ENCODE measurements at places on chromosomes 5 and 9.

DNA sequence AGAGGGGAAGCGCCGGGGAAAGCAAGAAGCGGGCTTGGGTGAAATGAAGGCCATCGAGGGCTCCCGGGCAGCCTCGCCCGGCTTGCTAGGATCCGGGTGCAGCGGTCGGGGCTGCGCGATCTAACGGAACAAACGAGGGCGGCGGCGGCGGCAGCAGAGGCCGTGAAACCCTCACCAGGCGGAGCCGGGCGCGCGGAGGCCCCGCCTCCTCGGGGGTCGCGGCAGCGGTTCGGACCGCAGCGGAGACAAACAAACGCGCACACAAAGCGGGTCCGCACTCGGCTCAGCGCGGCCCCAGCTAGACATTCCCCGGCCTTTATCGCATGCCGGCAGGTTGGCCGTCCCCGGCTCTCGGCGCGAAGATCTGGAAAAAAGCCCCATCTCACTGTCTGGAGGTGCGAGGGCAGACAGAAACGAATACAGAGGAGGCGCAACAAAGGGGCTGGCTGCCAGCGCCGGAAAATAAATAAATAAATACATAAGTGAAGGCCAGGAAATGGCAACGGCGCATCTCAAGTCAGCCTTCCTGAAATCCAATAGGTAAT lies 10.5 kb upstream of the TRIM36 start:
- DNase-seq = no peak

DNA sequence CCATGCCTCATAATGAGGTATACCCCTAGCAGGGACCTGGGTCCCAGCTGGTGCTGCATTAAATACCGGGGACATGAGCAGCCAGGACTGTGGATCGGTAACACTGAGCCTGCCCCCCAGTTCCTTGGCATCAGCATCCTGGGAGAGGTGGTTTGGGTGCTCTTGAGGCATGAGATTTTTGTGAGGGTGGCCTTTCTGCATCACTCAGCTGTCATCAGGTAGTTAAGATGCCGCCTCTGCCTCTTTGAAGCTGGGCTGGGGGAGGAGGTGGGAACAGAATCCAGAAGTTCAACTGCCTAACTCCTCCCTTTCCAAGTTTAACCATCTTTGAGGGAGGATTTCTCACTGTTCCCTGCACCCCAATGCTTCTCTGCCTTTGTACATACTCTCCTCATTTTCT lies 112.7 kb downstream of the PDZD2 start:
- no peak for DNase-seq

GRCh38 chr5:172216345-172216744 lies 22.4 kb downstream of the EFCAB9 start:
- DNase-seq = no peak

GRCh38 chr5:14114615-14115251 lies 28.4 kb upstream of the TRIO start:
- no peak for DNase-seq

GRCh38 chr5:88825584-88826315 lies 57.2 kb downstream of the MEF2C start:
- no peak for DNase-seq

- no peak for DNase-seq
These were observed 222.8 kb upstream of the KIF2A start for GRCh38 chr5:62083247-62083646.

DNA sequence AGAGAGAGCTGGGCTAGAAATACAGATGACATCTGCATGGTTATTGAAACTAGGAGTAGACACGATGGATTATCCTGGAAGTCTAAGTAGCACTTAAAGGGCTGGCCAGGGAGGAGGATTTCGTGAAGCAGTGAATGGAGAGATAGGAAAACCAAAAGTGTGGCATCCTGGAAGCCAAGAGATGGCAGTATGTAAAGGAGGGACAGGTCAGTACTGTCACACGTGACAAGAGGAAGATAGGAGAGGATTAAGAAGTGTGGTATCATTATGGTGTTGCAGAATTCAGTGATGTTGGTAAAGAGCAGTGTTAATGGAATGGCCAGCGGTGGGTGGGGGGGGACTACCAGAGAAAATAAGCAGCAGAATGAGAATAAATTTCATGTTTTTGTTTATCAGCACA lies 11.7 kb downstream of the RAD23B start:
- no peak for DNase-seq

DNA sequence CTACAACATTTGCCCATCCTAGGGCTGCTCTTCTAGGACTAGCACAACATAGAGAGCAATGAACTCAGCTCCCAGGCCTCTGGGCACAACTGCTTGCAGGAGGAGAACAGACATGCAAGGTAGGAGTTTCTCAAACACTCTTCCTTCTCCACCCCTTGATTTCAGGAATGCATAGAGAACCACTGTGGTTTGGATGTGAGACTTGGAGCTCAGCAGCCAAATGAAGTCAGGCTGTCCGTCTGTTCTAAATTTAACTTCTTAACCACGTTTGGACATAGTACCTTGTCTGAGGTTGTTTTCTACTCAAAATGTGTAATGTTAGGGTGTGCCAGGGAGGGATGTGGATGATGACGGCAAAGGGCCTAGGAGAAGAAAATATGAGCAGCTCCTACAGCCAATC lies 515.1 kb upstream of the TNC start:
- DNase-seq = no peak

DNA sequence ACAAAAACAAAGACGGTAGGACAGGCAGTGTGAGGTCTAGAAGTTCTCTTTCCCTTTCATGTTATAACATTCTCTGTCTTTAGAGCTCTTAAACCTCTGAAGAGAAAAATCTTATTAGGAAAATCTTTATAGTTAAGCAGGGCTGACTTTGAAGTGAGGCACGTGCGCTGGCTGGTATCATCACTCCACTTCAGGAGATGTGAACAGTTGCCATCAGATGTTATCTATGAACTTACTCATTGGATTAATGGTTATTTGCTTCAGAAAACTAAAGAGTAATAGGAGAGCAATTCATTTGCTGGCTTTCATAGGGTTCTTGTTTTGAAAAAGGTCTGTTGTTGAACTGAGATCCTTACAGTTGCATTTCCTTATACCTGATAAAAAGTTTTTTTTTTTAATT lies 25.7 kb downstream of the LRRTM2 start:
- DNase-seq = no peak

- no peak for DNase-seq
These were observed 3.0 kb downstream of the MLANA start for GRCh38 chr9:5893591-5894236.

- DNase-seq = no peak
These were observed 210.2 kb downstream of the TSSK1B start for GRCh38 chr5:113224605-113225065.

DNA sequence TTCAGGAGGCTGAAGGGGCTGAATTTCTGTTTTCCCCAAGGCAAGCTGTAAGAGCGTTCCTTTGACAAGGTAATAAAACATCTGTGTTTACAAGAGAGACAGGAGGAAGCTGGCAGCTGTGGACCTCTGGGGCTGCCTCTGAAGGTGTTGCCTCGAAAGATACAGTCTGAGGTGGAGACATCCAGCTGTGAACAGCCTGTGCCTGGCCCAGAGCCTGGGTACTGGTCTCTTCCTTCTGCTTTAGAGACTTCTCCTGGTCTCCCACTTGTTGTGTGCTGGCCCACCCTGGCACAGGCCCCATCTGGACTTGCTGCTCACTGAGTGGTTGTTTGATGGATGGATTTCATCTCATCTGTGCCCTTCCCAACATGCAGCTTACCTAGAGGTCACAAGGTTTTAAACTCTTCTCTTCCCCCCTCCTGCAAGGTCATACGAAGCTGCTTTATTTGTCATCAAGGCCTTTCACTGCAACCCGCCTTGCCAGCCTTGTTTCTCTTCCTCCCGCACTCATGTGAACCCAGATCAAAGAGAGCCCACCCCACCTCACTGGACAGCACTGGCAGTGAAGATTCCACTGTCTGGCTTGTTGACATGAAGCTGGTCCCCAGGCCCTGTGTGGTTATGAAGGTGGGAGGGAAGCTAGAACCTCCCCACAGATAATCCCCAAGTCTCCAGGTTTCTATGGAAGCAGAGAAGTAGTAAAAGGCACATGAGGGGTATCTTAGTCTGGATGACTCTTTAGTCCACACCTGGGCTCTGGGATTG lies 35.0 kb upstream of the ALDH1B1 start:
- no peak for DNase-seq

- no peak for DNase-seq
These were observed 72.2 kb downstream of the ANKRD55 start for GRCh38 chr5:56160723-56161438.

DNA sequence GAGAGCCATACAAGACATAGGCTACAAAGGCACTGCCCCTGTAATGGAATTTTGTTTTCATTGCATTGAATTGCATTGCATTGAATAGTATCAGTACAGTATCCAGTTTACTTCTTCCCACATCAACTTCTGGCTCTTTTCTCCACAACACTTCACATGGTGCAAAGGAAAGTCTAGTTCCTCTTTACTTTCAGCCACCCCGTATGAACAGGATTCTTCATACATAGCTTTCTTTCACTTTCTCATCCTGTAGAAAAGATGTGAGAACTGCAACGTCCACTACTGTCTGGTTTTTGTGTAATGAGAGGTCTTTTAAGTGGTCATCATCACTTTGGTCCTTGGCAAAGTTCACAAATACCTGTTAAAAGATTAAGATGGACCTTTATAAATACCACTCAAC lies 20.2 kb downstream of the NIPSNAP3B start:
- no peak for DNase-seq

DNA sequence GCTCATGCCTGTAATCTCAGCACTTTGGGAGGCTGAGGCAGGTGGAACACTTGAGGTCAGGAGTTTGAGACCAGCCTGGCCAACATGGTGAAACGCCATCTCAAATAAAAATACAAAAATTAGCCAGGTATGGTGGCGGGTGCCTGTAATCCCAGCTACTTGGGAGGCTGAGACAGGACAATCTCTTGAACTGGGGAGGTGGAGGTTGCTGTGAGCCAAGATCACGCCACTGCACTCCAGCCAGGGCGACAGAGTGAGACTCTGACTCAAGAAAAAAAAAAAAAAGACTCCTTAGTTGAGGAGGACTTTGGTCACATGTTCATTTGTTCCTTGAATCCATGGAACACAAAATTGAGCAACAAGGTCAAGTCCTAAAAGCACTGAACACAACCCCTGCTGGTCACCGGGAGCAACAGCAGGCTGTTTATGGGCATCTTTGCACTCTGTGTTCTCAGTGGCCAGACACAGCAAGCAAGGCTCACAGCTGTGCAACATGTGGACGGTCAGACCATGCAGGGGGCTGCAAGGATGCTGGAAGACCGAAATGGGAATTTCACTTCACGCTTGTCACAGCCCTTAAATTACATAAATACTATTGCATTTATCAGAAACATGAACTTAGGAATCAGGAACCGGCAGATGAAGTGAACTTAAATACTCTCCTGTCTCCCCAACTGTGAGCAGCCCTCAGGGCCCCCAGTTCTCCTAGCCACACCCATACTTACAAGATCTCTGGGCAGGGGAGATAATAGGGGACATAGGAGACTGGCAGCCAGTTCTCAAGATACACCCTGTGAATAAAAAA lies 2.8 kb downstream of the GBGT1 start:
- peak; percentile 55 for DNase-seq

- no peak for DNase-seq
These were observed 8.6 kb downstream of the NSD1 start for GRCh38 chr5:177142098-177142611.

DNA sequence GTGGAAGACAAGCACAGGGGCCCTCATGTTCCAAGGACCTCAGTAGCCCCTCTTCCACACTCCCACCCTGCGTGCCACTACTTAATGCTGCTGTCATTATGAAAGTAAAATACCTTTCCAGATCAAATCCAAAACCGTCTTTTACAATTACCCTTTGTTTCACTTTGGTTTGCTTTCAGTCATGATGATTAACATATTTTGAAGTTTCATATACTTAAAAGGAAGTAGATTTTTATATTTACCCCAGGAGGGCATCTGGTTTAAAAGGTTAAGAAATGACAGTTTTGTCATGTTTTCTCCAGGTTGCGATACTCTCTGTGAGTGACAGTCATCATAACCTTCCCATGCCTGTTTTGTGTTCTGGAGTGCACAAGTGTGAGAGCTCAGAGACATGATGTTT lies 13.5 kb upstream of the MAP1B start:
- DNase-seq = no peak

DNA sequence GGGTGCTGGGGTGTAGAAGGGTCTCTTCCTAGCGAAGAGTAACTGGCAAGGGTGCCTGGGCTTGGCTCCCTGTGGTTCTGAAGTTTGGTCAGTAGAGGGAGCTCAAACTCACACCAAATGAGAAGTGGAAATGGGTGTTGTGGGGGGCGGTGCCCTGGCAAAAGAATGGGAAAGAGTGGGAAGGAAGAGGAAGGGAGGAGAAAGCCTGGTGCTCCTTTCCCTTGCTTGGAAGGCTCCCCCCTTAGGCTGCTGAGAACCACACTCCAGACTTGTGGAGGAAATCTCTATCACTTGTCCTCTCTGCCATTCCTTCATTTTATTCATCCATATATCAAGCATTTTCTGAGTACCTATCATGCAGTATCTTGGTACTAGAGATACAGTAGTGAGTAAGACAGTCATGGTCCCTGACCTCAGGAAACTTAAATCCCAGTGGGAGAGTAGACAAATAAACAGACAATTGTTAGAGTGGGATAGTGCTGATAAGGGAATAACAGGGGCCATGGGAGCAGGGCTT lies 13.0 kb downstream of the SLC4A9 start:
- DNase-seq = peak; percentile 54

DNA sequence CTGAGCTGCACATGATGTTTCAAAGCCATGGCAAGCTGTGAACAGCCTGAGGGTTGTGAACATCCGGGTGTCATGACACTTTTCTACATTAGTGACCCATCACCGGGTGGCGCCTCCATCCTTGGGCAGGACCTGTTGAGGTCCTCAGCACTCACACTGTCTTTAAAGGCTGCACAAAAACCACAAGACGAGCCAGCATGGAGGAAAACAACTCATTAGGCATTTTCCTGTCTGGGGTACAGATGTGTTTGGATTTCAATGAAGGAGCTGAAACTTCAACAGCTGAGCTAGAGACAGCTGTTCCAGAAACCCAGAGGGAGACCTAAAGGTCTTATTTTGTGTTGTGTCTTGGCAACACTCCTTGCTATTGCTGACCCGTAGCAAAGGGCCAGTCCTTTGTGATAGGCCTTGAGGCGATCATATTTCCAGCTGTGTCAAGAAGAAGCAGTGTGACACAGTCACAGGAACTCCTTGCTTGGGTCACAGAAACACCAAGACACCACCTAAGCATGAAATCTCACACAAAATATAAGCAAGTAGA lies 151.8 kb upstream of the VLDLR start:
- DNase-seq = no peak

DNA sequence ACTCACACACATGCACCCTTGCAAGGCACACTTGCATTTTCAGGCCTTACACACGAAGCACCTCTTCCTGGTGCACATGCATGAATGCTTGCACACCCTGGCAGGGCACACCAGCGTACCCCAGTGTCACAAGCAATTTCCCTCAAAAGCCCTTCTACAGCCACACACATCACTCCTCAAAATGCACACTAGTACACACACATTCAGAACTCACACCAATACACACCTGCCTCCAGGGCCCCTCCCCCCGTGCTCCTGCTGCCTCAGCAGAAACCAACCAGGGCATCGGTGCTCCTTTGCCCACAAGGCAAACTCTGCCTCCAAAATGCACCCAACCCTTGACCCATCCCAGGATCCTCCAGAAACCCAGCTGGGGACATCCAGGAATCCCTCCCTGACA lies 1.2 kb downstream of the CAMK2A start:
- no peak for DNase-seq

All from globus pallidus (tissue), 1 donor.